ENCODE measurements at places on chromosomes 16 and 17. TPM values are rescaled to one million over a fixed set of nuclear protein-coding genes. Genes with fewer than 3 reads are reported as not detected.

KRT31 gene
- total RNA-seq: not detected

KIF2B gene
- not detected for total RNA-seq

MYH13 gene
- total RNA-seq: not detected

CMTM4 gene
- total RNA-seq: 12.0 TPM

TANC2 gene
- total RNA-seq: 15.0 TPM

DPEP3 gene
- not detected for total RNA-seq

TAC4 gene
- not detected for total RNA-seq

KRTAP4-6 gene
- total RNA-seq: not detected

MAPT gene
- total RNA-seq: 8.0 TPM

CDK3 gene
- not detected for total RNA-seq

GIT1 gene
- total RNA-seq: 28.7 TPM

CLEC3A gene
- total RNA-seq: not detected

C16orf46 gene
- total RNA-seq: 2.7 TPM

EVI2A gene
- total RNA-seq: 3.2 TPM

TMEM238L gene
- not detected for total RNA-seq

DNA sequence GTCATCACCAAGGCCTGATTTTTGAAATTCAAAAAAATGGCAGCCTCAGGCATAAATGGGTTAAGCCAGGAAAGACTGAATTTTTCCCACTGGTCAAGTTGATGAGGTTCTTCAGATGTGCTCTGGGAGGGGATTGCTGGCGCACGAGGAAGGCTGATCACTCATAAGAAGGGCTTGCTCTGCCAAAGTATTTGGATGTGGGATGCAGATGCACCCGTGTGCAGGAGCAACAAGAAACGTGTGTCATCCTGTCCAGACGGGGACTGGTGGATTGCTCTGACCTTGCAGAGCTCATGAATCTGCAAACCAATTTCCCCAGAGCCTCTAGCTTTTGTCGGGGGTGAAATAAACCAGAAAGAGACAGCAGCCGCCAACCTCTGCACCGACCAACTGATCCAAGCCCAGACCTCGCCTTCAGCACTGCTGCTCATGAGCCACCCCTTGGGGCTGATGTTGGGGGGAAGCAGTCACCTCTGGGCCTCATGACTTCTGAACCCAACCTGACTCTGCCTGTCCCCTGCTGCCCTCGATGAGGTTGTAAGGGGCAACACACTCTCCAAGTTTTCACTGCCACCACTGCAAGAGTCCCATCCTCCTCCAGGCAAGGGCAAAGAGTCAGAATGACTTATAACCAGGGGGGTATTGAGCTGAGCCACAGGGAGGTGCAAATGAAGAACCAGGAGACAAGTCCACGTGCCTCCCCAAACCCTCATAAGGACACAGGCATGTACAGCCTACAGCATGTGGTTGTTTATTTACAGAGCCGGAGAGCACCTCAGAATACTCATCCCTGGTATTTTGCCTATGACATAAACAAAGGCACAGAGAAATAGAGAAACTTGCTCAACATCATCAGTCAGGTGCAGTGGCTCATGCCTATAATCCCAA, 452.0 kb downstream of the SOX9 start:
- DNase-seq: no peak

- no peak for DNase-seq
These were observed 101.1 kb downstream of the FOXL1 start for GRCh38 chr16:86679490-86679889.

DNA sequence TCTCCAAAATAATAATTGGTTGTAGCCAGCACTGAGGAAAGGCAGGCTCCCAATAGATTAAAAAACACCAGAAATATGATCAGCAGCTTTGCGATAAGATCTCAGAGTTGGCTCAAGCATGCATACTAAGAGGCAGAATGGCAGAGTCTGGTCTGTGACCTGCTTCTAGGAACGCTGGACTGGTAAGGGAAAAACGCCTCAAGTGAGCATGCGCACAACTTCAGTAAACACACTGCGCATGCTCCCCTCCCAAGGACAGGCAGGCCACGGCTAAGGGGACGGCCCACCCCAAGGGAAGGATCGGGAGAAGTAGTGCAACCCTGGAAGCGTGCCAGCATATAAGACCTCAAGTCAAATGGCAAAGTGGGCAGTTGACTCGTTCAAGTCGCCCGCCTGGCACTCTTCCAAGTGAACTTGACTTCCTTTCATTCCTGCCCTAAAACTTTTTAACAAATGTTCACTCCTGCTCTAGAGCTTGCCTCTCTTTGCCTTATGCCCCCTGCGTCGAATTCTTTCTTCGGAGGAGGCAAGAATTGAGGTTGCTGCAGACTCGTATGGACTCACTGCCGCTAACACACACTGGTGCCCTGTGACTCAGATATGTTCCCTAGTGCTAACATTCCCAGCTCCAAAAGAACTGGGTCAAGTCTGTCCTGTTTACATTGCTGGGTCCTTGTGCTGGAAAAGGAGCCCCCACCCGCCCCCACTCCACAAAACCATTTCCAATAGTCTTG, 22.4 kb upstream of the PRM1 start:
- DNase-seq: no peak

GRCh38 chr17:48131216-48131824, 23.8 kb downstream of the SNX11 start:
- no peak for DNase-seq

- DNase-seq: no peak
These were observed 22.1 kb downstream of the ZP2 start for GRCh38 chr16:21189311-21189710.

- DNase-seq: no peak
These were observed 53.1 kb upstream of the USP7 start for GRCh38 chr16:9016824-9017223.

- DNase-seq: no peak
These were observed at the start of gene ADAD2 for GRCh38 chr16:84190731-84191388. Gene ADAD2 (plus strand): TSS chr16:84191157. CDS start chr16:84191231, 74 bp downstream.

GRCh38 chr17:46190763-46191162, 2.5 kb downstream of the KANSL1 start:
- no peak for DNase-seq

DNA sequence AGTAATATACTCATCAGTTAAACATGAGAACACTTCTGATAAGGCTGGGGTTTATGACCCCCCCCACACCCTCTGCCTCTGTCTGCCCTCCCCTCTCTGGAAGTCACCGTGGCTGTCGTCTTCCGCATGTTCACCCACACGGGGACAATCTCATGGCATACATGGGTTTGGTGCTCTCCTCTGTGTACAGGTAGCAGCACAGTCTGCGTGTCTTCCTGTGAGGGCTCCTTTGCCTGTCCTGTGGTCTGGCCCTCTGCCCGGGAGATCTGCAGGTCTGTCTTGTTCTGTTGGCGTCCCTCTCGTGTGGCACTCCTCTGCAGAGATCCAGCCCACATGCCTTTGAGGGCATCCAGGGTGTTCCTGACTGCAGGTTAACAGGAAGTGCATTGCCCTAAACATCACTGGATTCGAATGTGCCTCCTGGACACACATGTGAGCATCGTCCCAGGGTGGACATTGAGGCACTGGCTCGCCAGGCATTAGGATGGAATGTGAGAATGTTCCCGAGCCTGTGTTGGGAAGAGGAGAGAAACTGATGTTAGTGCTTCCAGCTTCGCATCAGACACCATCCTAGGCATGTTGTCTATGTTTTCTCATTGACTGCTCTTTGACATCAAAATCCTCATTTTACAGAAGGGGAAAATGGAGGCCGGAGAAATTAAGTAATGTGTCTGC, 54.5 kb downstream of the NKD1 start:
- DNase-seq: no peak

GRCh38 chr17:50739098-50739497, 19.7 kb downstream of the LUC7L3 start:
- DNase-seq: no peak

GRCh38 chr17:40450175-40450574, 6.9 kb downstream of the IGFBP4 start:
- DNase-seq: no peak

DNA sequence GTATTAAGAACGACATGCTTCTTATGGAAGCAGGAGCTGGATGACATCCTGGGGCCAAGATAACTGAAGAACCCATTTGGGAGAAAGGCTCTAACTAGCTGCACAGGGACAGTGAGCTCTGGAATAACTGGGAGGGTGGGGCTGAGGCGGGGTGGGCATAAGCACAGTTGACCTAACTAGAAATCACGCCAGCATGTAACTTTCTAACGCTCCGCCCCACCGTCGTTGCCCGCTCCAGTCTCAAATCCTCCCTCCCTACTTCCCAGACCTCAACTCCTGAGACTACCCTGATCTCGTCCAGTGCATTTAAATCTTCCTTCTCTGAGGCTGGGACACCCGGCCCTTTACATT, 436 bp downstream of the PHB1 start:
- DNase-seq: no peak

DNA sequence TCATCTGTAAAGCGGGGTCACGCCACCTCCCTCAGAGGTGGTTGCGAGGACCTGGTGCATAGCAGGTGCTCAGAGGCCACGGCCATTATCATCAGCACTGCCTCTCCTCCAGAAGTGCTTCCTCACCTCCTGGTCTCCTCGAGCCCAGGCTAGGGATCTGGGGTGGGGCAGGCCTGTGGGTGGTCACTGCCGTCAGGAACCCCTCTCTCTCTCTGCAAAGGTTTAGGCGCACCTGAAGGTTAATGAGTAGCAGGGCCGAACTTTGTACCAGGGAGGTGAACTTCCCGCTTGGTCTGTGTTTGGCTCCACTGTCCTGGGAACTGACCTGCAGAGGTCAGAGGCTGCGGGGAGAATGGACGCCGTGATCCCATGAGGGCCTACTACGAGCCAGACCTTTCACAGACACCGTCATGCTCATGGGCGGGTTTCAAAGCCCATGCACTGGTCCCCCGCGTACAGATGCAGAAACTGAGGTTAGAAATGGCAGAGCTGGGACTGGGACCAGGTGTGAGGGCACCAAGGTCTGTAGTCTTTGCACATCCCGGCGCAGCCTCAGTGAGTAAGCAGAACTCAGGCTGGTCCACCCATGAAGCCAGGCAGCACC, 13.8 kb downstream of the JUP start:
- DNase-seq: no peak

- no peak for DNase-seq
These were observed 214.9 kb downstream of the STX8 start for GRCh38 chr17:9360677-9361081.

GRCh38 chr17:8713878-8714277, 30.8 kb downstream of the CCDC42 start:
- no peak for DNase-seq

GRCh38 chr16:50680556-50680893, 587 bp downstream of the SNX20 start:
- DNase-seq: no peak

DNA sequence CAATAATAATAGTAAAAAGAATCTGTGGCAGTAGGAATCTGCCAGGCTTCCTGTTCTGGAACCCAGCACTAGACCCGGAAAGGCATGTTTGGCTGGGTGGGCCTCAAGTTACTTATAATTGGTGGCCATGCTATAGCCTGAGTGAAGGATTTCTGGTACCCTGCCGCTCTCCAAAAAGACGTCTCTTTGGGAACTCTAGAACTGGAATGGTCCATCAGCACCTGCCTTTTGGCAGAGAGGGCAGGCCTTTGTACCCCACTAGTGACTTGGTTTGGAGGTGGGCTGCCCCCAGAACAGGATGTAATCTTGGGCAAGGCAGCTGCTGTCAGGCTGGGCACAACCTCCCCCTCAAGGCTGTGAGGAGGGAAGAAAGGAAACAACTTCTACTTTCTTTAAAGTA, 29.3 kb upstream of the ST6GALNAC1 start:
- DNase-seq: no peak

GRCh38 chr17:44219616-44220212, at the start of gene UBTF:
Gene UBTF (minus strand): TSS chr17:44219675. CDS start chr17:44218229, 1,446 bp downstream.
- peak; percentile 92 for DNase-seq

DNA sequence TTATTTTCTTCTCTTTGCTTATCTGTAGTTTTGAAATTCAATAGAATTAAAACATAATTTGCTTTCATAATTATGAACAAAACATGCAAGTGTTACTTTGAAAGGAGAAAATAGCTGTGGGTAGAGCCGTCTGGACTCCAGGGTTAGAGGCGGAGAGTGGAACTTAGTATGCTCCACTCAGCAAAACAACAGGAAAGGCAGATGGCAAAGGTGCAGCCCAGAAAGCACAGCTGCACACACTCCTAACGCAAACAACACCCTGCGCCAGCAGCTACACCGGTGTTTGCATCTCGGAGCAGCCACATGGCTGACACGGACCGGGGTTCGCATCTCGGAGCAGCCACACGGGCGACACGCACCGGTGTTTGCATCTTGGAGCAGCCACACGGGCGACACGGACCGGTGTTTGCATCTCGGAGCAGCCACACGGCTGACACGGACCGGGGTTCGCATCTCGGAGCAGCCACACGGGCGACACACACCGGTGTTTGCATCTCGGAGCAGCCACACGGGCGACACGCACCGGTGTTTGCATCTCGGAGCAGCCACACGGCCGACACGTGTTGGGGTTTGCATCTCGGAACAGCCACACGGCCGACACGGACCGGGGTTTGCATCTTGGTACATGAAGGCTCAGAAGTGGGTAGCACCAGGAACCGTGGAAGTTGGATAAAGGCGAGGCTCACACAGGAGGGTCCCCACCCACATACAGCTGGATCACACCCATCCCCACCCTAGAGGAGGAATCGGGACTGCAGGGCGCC, 12.2 kb upstream of the CAPN15 start:
- no peak for DNase-seq

DNA sequence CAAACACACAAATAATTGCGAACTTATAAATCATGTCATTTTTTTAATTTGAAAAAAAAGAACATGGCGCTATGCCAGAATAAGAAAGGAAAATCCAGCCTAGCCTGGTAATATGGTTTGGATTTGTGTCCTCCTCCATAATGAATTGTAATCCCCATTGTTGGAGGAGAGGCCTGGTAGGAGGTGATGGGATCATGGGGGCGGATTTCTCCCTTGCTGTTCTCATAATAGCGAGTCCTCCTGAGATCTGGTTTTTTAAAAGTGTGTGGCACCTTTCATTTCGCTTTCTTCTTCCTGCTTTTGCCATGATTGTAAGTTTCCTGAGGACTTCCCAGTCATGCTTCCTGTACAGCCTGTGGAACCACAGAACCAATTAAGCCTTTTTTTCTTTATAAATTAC, 65.9 kb upstream of the TANC2 start:
- no peak for DNase-seq

DNA sequence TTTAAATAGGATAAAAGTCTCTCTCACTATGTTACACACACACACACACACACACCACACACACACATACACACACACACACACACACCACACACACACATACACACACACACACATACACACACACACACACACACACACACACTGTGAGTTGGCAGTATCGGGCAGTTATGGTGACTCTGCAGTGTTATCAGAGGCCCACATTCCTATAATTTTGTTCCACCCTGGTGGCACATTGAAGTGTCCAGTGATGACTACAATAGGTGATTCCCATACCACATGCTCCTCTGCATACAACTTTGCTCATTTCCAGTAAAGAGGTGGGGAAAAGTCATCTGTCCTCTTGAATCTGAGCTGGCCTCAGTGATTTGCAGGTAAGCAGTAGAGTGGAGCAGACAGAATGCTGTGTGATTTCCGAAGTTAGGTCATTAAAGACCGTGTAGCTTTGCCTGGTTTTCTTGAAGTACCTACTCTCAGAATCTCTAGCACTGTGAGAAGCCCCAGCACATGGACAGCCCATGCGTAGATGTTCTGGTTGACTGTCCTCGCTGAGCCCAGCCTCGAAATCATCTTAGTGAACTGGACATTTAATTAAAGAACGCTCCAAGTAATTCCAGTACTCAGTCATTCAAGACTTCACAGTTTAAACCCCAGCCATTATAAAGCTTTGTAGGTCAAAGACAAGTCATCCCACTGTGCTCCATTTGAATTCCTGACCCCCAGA, 836.6 kb upstream of the SOX9 start:
- no peak for DNase-seq

- DNase-seq: no peak
These were observed 11.1 kb downstream of the G6PC3 start for GRCh38 chr17:44081681-44082080.

GRCh38 chr16:68894714-68895113, 51.4 kb downstream of the TANGO6 start:
- no peak for DNase-seq
